ENCODE measurements at places on chromosomes 3 and 15. TPM values are rescaled to one million over a fixed set of nuclear protein-coding genes. Genes with fewer than 3 reads are reported as not detected.

- H3K27me3 ChIP-seq: no peaks in the 10 kb centered on the region
- H3K4me3 ChIP-seq: peak overlapping the region; percentile 43
- peaks cover 11% of the 10 kb centered on the region for H3K36me3 ChIP-seq
- DNase-seq: peak; percentile 11
- peak overlapping the region; percentile 69 for H3K27ac ChIP-seq
- peaks cover 44% of the 10 kb centered on the region for H3K4me1 ChIP-seq
Observed at GRCh38 chr3:16295298-16295890, 30.4 kb downstream of the OXNAD1 start.

The CD96 gene
- 154 TPM for polyA plus RNA-seq

The GPR62 gene
- not detected for polyA plus RNA-seq

The GOLGB1 gene
- 2.8 TPM for polyA plus RNA-seq

- no peak overlapping the region for H3K4me3 ChIP-seq
- peaks cover 15% of the 10 kb centered on the region for H3K36me3 ChIP-seq
- H3K27me3 ChIP-seq: no peaks in the 10 kb centered on the region
- H3K27ac ChIP-seq: no peak overlapping the region
- DNase-seq: no peak
Observed at GRCh38 chr3:11385326-11385725, 113.1 kb downstream of the ATG7 start.

DNA sequence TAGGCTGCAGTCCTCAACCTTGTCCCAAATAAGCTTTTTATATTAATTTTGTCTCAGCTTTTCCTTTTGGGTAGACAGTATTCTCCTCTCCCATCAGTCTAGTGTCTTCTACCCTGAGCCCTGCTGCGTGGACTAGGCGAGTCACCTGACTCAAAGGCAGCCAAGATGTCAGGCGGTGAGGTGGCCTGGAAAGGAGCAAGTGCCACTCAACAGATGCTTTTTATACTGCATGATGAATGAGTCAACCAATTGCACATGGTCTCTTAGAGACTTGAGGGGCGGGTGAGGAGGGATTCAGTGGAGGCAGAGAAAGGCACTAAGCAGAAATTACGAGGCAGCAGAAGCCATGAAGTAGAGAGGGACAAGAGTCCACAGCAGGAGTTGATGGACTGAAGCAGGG is 95.9 kb downstream of the FRMD4B start:
- no peak overlapping the region for H3K4me3 ChIP-seq
- H3K27me3 ChIP-seq: no peaks in the 10 kb centered on the region
- no peaks in the 10 kb centered on the region for H3K4me1 ChIP-seq
- no peak overlapping the region for H3K27ac ChIP-seq
- DNase-seq: no peak

The CPNE4 gene
- polyA plus RNA-seq: not detected

DNA sequence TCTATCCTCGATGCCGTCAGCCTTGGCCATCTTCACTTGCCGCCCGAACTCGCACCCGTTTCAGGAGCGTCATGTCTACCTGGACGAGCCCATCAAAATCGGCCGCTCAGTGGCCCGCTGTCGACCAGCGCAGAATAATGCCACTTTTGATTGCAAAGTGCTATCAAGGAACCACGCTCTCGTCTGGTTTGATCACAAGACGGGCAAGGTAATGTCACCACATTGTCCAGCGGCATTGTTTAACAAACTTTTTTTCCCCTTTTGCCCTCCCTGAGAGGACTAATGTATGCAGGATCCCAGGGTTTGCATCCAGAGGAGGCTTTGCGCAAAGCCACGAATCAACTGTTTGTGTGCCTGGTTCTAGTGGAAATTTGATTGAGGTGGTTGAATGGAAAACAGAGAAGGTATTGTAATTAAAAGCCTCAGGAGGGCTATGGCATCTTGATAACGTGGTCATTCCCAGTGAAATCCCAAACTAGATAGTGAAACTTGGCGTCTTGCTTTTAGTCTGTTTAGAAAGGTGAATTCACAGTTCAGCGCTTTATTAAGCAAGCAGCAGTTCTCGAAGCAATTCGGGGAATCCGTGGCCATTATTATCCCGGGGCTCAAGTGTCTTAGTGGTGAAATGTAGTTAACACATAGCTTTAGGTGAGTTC is 1.7 kb downstream of the SLMAP start:
- H3K4me1 ChIP-seq: peaks cover 14% of the 10 kb centered on the region
- H3K36me3 ChIP-seq: no peaks in the 10 kb centered on the region
- H3K4me3 ChIP-seq: peak overlapping the region; percentile 96
- DNase-seq: no peak
- peak overlapping the region; percentile 67 for H3K27ac ChIP-seq
- no peaks in the 10 kb centered on the region for H3K27me3 ChIP-seq

DNA sequence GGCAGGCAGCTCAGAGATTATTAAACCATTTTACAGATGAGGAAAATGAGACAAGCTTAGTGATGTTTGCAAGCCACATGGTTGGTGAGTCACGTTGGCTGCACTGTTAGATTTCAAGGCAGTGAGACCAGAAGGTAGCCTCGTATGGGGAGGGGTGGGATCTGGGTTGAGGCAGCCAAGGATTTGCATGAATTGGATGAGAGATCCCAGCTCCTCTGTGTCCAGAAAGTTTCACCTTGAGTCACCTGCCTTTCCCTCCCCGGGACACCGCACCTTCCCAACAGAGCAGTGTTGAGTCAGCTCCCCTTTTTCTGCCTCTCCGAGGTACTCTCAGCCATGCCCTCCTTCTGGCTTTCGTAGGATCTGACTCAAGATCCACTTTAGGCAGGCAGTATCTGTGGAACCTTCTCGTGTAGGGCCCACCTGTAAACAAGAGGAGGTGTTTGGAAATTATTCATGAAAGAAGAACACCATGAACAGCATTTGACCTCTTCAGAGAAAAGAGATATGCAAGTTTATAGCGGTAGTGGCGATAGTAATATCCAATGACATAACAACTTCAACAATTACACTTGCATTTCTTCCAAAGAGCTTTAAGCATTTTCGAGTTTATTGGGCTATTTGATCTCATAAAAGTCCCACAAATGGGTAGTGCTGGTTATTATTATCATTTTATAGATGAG is 46.8 kb upstream of the VPS8 start:
- DNase-seq: no peak
- peak overlapping the region; percentile 75 for H3K27ac ChIP-seq
- H3K4me1 ChIP-seq: peaks cover 21% of the 10 kb centered on the region
- H3K27me3 ChIP-seq: peaks cover 5% of the 10 kb centered on the region
- no peaks in the 10 kb centered on the region for H3K36me3 ChIP-seq
- no peak overlapping the region for H3K4me3 ChIP-seq

DNA sequence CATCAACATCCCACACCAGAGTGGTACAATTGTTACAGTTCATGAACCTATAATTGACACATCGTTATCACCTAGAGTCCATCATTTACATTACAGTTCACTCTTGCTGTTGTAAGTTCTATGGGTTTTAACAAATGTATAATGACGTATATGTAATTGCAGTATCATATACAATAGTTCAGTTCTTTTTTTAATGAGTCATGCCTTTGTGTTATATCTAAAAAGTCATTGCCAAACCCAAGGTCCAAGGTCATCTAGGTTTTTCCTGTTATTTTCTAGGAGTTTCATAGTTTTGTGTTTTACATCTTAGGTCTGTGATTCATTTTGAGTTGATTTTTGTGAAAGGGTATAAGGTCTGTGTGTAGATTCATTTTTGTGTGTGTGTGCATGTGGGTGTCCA is 160.9 kb upstream of the GALNT15 start:
- no peak overlapping the region for H3K4me3 ChIP-seq
- no peaks in the 10 kb centered on the region for H3K4me1 ChIP-seq
- no peaks in the 10 kb centered on the region for H3K36me3 ChIP-seq
- no peak overlapping the region for H3K27ac ChIP-seq

- H3K36me3 ChIP-seq: no peaks in the 10 kb centered on the region
- no peak overlapping the region for H3K4me3 ChIP-seq
- no peak for DNase-seq
- peaks cover 44% of the 10 kb centered on the region for H3K27me3 ChIP-seq
- H3K27ac ChIP-seq: no peak overlapping the region
Observed at GRCh38 chr3:194988495-194989165, 282.3 kb downstream of the XXYLT1 start.

DNA sequence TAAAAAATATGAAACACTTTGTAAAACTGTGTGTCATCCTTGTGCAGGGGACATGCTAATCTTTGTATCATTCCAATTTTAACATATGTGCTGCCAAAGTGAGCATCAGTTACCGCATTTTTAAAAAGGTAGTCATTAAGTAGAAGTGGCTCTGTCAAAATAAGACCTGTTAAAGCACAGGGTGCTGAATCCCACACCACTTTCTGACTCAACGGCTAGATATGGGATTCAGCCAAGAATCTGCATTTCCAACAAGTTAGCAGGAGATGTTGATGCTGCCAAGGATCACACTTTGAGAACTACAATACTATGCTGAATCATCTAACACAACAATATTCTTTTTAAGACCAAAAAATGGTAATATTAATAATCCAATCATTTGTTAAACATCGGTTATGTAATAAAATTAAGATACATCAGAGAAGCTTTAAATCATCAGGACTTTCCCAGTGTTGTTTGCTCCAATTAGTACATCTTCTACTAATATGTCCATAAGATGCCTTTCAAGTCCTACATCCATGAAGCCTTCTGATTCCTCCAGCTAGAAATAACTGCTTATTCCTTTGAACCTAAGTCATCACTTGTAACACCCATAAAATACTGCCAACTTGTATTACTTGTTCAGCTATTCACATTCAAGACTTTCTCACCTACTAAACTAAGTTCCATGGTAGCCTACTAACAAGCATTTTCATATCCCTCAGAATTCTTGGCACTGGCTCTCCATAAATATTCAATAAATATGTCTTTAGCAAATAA is 71.1 kb downstream of the TBL1XR1 start:
- no peaks in the 10 kb centered on the region for H3K27me3 ChIP-seq
- no peaks in the 10 kb centered on the region for H3K36me3 ChIP-seq
- no peak overlapping the region for H3K4me3 ChIP-seq
- peak overlapping the region; percentile 36 for H3K27ac ChIP-seq

The CADM2 gene
- polyA plus RNA-seq: not detected

DNA sequence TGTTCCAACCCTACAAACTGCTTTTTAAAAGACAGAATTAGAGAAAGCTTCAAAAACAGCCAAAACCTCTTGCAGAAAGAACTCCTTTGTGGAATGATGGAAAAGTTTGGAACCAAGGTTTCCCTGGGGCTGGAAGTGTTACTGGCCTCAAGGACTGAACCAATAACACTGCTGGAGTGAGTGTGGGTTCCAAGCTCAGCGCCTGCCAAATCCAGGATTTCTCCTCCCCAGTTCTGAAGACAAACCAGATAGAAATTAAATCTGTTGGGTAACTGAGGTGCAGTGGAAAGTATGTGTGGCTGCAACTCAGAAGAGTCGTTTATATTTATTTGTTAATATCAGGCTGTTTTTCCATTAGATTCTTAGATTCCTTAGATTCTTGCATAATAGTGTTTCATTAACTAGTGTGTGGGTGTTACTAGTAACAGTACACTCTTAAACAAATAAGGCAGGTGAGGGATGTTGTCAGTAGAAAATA is 66.5 kb upstream of the FNDC3B start:
- H3K4me1 ChIP-seq: no peaks in the 10 kb centered on the region
- DNase-seq: no peak
- H3K27me3 ChIP-seq: no peaks in the 10 kb centered on the region
- H3K4me3 ChIP-seq: no peak overlapping the region
- no peaks in the 10 kb centered on the region for H3K36me3 ChIP-seq
- no peak overlapping the region for H3K27ac ChIP-seq

GRCh38 chr3:21624524-21624923 is 126.5 kb downstream of the ZNF385D start:
- no peak overlapping the region for H3K4me3 ChIP-seq
- no peaks in the 10 kb centered on the region for H3K36me3 ChIP-seq
- no peaks in the 10 kb centered on the region for H3K4me1 ChIP-seq
- no peaks in the 10 kb centered on the region for H3K27me3 ChIP-seq
- H3K27ac ChIP-seq: no peak overlapping the region
- DNase-seq: no peak

The C3orf22 gene
- polyA plus RNA-seq: not detected

The LAMB2 gene
- polyA plus RNA-seq: not detected

- no peak overlapping the region for H3K27ac ChIP-seq
- H3K36me3 ChIP-seq: no peaks in the 10 kb centered on the region
- peaks cover 15% of the 10 kb centered on the region for H3K4me1 ChIP-seq
- H3K27me3 ChIP-seq: no peaks in the 10 kb centered on the region
- peak overlapping the region; percentile 36 for H3K4me3 ChIP-seq
Observed at GRCh38 chr3:105876780-105877327, 8.0 kb upstream of the CBLB start.

GRCh38 chr3:127413318-127413673 is 125.5 kb upstream of the PRR20G start:
- no peaks in the 10 kb centered on the region for H3K36me3 ChIP-seq
- no peak overlapping the region for H3K4me3 ChIP-seq
- H3K27ac ChIP-seq: no peak overlapping the region

GRCh38 chr3:194308601-194309449 is 42.3 kb downstream of the CPN2 start:
- no peak overlapping the region for H3K4me3 ChIP-seq
- H3K36me3 ChIP-seq: no peaks in the 10 kb centered on the region
- H3K27ac ChIP-seq: peak overlapping the region; percentile 67
- no peak for DNase-seq

- no peak overlapping the region for H3K27ac ChIP-seq
- H3K4me3 ChIP-seq: no peak overlapping the region
- DNase-seq: no peak
- H3K36me3 ChIP-seq: no peaks in the 10 kb centered on the region
- H3K27me3 ChIP-seq: no peaks in the 10 kb centered on the region
Observed at GRCh38 chr3:25945836-25946235, 155.9 kb downstream of the OXSM start.

DNA sequence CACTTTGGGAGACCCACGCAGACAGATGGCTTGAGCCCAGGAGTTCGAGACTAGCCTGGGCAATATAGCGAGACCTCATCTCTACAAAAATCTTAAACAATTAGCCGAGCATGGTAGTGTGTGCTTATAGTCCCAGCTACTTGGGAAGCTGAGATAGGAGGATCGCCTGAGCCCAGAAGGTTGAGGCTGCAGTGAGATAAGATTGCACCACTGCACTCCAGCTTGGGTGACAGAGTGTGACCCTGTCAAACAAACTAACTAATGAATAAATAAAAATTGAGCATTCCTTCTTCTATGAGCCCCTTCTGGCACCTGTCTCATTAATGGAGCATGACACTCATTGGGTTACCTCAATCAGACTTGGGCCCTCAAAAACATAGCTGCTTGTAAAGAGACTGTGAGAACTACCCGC is 7.5 kb downstream of the ZDHHC3 start:
- DNase-seq: no peak
- H3K4me1 ChIP-seq: peaks cover 67% of the 10 kb centered on the region
- peak overlapping the region; percentile 19 for H3K27ac ChIP-seq
- no peaks in the 10 kb centered on the region for H3K36me3 ChIP-seq

DNA sequence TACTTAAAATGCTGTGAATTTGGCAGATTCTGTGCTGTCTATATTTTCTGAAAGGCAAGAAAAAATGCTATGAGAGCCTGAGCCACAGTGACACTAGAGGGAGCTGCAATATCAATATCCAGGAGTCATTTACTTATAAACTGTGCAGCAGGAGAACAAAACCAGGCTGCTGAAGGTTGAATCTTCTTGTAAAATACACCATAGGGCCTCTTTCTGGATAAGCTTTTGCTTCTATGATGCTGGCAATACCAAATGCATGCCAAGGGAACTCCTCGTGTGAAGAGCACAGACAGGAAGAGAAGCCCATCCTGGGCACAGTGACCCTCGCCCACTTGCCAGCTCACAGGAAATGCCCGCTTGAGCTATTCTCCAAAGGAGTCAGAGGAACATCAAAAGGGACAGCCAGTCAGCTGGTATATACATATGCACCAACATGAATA is 48.0 kb upstream of the TSPAN3 start:
- H3K4me3 ChIP-seq: no peak overlapping the region
- peak; percentile 51 for DNase-seq
- peaks cover 13% of the 10 kb centered on the region for H3K36me3 ChIP-seq
- H3K27ac ChIP-seq: no peak overlapping the region

The PLXNB1 gene
- 0.37 TPM for polyA plus RNA-seq

Data from naive B cell (primary cell).